ENCODE measurements at places on chromosomes 4 and X.

DNA sequence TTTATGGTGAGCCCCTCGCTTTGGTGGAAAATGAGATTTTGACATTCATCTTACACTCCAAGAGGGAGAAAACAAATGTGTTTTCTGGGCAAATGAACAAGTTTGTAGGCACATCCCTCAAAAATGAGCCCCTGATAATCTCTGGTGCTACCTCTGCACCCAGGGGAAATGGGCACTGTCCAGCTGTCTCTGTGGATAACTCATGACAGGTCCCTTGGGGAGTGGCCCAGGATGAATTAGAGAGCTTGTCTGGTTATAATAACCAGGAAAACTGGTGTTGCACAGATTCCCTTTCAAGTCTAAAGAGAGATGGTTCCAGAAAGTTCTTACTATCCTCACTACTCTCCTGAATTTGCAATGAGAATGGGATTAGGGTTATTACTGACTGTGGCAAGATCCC lies 7.5 kb downstream of the RASL11B start:
- no peak for ATAC-seq

DNA sequence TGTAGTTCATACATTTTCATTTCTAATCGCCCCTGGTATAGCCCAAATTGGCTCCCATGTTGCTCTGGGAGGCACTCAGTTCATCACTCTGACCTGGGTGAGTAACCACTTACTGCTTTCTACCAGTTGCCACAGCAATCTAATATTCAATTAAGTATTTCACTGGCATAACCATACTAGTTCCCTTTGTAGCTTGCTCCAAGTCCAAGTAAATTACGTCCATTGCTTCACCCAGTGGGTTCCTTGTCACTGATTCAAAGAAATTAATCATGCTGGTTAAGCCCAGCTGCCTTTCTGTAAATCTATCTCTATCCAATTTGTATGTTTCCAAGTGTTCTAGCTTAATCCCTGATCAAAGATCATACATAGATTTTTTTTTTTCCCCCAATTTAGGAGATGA lies 92.0 kb upstream of the CBR4 start:
- ATAC-seq = no peak

- no peak for ATAC-seq
Measured at GRCh38 chr4:126906466-126906865, 726.3 kb upstream of the INTU start.

DNA sequence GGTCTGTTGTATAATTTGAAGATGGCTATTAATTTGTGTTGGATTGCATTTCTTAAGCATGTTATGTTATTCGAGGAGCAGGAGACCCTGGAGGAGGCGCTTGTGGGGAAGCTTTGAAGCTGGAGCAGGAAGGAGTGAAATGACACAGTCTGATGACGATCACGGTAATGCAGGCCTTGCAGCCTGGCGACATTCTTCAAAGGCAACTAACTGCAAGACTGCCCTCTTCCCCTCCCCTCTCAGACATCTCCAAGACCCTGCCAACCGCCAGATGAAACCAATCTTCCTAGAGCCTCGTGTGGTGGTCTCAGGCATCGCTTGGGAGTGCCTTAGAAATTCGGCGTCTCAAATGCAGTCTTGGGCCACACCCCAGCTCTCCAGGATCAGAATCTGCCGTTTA lies 16.1 kb downstream of the CLCN4 start:
- ATAC-seq = no peak

DNA sequence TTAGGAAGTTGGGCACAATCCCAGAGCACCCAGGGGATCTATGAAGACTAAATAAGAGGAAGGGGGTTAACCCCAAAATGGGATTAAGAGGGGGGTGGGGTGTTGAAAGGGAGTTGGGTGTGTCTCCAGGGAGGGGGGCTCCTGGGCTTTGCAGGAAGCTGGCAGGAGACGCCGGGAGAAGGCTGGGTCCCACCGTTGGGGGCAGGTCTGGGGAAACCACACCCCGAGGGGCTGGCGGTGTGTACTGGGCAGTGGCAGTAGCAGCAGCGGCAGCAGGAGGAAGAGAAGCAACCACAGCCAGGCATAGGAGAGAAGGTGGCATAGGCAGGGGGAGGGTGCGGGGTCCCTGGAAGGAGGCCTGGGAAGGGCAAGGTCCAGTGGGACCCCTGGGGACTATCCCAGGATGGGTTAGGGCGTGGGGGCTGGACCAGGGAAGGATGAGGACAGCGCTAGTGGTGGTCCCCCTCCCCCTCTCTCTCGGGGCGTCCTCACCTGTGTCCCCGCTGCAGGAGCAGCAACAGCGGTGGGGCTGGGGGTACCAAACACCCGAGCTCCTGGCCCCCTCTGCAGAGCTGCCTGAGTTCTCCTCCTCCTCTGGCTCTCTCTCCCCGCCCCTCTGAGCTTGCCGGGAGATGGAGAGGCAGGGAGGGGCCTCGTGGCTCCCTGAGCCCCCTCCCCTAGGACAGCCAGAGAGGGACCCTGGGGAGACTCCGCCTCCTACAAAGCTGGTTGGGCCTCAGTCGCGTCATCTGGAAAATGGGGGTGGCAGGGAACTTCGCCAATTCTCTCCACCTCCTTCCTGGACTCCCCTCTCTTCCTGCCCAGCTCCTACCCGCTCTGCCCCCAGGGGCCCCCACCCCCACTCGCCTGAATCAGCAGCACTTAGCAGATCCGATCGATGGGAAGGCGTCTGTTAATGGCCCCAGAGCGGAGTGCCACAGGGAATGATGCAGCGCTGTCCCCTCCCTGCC lies at the start of gene KCND1:
Gene KCND1 (minus strand): TSS at position 596 of the 971 bp plus-strand sequence. CDS start 1,573 bp downstream, outside the sequence.
- peak; percentile 51 for ATAC-seq

GRCh38 chrX:8546715-8547114 lies 82.1 kb downstream of the VCX3B start:
- no peak for ATAC-seq

DNA sequence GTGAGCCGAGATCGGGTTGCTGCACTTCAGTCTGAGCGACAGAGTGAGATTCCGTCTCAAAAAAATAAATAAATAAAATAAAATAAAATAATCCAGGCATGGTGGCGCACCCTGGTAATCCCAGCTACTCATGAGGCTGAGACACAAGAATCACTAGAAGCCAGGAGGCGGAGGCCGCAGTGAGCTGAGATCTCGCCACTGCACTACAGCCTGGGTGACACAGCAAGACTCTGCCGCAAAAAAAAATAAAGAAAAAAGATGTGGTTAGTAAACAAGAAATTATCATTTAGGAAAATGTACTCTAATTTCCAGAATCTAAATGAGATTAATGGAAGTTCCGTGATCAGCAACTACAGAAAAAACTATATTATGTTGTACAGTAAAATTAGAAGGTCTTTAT lies 14.5 kb upstream of the LRBA start:
- no peak for ATAC-seq

GRCh38 chr4:81346719-81347118 lies 125.0 kb downstream of the RASGEF1B start:
- no peak for ATAC-seq

GRCh38 chrX:43474321-43474720 lies 181.8 kb upstream of the MAOA start:
- no peak for ATAC-seq

- ATAC-seq = no peak
Measured at GRCh38 chr4:133775881-133776280, 425.7 kb downstream of the PABPC4L start.

- no peak for ATAC-seq
Measured at GRCh38 chr4:11397819-11398610, 30.7 kb downstream of the HS3ST1 start.

GRCh38 chr4:80114732-80115265 lies 41.8 kb upstream of the ANTXR2 start:
- no peak for ATAC-seq

GRCh38 chr4:77826275-77826674 lies 7.1 kb upstream of the CNOT6L start:
- ATAC-seq = no peak

GRCh38 chr4:114040319-114041116 lies 61.1 kb upstream of the ARSJ start:
- peak; percentile 84 for ATAC-seq

DNA sequence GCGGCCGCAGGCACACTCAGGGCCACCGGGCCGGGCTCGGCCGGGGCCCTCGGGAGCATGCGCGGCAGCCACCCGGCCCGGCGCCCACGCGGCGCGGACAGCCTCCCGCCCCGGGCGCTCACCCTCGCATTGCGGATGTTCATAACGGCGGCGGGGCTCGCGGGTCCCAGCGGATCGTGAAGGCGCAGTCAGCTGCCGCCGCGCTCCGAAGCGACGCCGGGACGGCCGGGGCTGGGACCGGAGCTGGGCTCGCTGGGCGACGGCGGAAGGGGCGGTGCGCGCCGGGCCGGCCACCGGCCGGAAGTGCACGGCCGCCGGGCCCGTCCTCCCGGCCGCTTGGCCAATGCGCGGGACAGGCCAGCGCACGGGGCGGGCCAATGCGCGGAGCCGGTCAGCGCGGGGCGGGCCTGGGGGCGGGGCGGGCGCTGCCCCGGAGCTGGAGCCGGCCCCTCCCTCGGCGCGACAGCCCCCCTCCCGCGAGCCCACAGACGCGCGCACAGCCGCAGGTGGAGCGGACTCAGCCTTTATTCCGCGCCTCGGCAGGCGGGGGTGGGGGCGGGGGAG lies at the start of gene NAA10:
Gene NAA10 (minus strand): TSS at position 276 of the 564 bp plus-strand sequence. CDS start 133 bp downstream, at position 143.
- ATAC-seq = peak; percentile 95

DNA sequence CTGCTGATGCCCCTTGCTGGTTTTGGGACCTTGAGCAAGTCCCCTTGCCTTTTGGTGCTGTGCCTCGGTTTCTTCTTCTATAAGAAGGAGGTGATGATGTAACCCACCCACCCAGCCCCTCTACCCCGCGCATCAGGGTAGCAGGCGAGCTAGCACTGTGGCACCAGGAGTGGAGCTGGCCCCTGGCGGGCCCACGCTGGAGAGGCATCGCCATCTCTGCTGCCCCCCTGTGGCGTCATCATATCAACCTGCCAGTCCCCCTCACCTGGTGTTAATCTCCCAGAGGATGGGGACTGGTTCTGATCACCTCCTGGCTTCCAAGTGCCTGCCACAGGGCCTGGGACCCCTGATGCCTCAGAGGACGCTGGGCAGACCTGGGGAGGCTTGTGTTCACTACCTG lies 6.3 kb upstream of the SORCS2 start:
- ATAC-seq = peak; percentile 67

GRCh38 chrX:53421772-53422085 lies 725 bp downstream of the SMC1A start:
- peak; percentile 50 for ATAC-seq

GRCh38 chr4:39528061-39528465 lies 824 bp upstream of the UGDH start:
- peak; percentile 62 for ATAC-seq

DNA sequence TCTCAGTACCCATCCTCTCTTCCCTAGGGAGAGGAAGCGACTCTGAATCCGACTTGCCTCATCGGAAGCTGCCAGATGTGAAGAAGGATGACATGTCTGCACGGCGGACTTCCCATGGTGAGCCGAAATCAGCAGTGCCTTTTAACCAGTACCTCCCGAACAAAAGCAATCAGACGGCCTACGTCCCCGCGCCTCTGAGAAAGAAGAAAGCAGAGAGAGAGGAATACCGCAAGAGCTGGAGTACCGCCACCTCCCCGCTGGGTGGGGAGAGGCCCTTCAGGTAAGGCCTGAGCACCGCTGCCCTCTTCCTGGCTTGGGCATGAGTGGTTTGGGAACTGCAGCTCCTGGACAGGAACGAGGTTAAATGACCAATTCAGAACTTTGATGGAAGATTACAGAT lies 81.2 kb downstream of the LIMCH1 start:
- no peak for ATAC-seq

- no peak for ATAC-seq
Measured at GRCh38 chr4:38582445-38582844, 81.6 kb upstream of the KLF3 start.

GRCh38 chrX:13094374-13094773 lies 50.0 kb upstream of the FAM9C start:
- ATAC-seq = peak; percentile 58

DNA sequence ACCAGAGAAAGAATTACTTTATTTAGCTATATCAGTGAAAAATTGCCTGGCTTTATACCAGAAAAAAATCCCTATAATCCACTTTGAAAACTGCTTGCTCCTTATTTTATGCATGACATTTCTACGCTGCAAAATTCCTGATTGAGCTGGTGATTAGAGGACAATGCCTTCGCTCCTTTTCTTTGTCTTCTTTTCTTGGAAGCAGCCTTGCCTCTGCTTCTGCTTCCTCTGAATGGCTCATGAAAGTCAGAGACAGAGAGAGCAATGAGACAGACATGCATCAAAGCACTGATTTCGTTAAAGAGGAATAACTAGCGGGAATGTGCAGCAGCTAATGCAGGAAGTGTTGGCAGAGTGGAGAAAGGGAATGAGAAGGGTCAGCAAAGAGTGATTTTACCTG lies 294.3 kb upstream of the IGFBP7 start:
- ATAC-seq = no peak

DNA sequence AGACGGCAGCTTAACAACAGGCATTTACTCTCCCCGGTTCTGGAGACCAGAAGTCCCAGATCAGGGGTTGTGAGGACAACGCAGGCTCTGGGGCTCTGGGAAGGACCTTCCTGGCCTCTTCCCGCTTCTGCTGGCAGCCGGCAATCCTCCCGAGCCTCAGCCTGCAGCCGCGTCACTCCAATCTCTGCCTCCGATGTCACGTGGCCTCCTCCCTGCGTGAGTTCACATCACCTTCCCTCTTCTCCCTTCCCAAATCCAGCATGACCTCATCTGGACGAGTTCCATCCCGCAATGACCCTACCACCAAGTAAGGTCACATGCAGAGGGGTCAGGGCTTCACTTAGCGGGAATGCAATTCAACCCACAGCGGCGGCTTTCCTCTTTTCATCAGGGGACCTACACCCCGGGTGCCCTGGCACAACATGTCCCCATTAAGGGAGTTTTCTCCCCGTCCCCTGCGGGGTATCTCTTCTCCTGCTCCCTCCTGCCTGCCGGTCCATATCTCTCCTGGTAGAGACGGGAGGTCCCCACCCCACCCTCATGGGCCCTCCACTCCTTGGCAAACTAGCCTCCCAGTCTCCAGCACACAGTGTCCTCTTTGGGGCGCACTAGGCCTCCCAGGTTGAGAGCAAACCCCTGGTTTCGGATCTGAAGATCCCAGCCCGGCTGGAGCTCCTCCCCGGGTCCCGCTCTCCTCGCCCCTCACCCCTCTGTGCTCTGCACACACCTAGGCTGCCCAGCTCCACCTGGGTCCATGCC lies 25.5 kb downstream of the ABLIM2 start:
- ATAC-seq = no peak

DNA sequence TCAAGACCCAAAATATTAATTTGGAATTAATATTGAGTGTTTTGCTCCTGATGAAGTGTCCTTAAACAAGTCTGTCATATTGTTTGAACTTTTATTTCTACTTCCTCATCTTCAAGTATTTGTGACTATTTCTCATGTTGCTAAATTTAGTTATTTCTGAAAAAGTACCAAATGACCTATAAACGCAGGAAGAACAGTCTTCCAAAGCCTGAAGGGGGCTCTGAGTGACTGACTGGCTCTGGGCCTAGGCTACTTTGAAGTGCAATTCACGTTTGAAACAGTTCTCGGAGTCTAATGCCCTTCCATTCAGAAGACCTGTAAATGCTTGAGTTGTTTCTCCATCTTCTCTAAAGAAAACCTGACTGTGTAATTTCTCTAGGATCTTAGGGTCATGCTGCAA lies 26.5 kb downstream of the GALNT7 start:
- no peak for ATAC-seq

- no peak for ATAC-seq
Measured at GRCh38 chr4:125360727-125361126, 46.0 kb downstream of the FAT4 start.

Measured in SK-N-SH treated with all-trans-retinoic acid at 6 μM for 48 hours (cell line).